ENCODE measurements at places on chromosomes 2 and 18. TPM values are rescaled to one million over a fixed set of nuclear protein-coding genes. Genes with fewer than 3 reads are reported as not detected.

Gene RIT2
- total RNA-seq: not detected

Gene SRD5A2
- not detected for total RNA-seq

Gene FOXI3
- total RNA-seq: not detected

Gene CCDC68
- 6.9 TPM for total RNA-seq

Gene GULP1
- 70.3 TPM for total RNA-seq

Gene DUSP2
- total RNA-seq: 0.28 TPM
